ENCODE measurements at places on chromosomes 13 and 19. TPM values are rescaled to one million over a fixed set of nuclear protein-coding genes. Genes with fewer than 3 reads are reported as not detected.

Gene PSG6
- not detected for polyA plus RNA-seq

- no peaks in the 10 kb centered on the region for H3K4me1 ChIP-seq
- H3K36me3 ChIP-seq = no peaks in the 10 kb centered on the region
- peak; percentile 50 for DNase-seq
- no peaks in the 10 kb centered on the region for H3K27me3 ChIP-seq
- no peak overlapping the region for H3K27ac ChIP-seq
Measured at GRCh38 chr13:31629085-31629780, 110.1 kb upstream of the RXFP2 start.

GRCh38 chr19:16016226-16017137 is 59.8 kb upstream of the TPM4 start:
- H3K4me1 ChIP-seq = no peaks in the 10 kb centered on the region
- no peak overlapping the region for H3K27ac ChIP-seq

DNA sequence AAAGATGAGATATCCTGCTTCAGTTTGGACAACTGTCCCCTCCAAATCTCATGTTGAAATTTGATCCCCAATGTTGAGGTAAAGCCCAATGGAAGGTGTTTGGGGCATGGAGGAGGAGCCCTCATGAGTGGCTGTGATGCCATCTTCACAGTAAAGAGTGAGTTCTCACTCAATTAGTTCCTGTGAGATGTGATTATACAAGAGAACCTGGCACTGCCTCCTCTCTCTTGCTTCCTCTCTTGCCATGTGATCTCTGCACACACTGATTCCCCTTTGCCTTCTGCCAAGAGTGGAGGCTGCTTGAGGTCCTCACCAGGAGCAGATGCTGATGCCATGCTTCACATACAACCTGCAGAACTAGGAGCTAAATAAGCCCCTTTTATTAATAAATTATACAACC is 86.9 kb downstream of the HSPH1 start:
- no peaks in the 10 kb centered on the region for H3K4me1 ChIP-seq
- H3K27ac ChIP-seq = no peak overlapping the region
- H3K36me3 ChIP-seq = no peaks in the 10 kb centered on the region
- no peak for DNase-seq
- no peak overlapping the region for H3K4me3 ChIP-seq

DNA sequence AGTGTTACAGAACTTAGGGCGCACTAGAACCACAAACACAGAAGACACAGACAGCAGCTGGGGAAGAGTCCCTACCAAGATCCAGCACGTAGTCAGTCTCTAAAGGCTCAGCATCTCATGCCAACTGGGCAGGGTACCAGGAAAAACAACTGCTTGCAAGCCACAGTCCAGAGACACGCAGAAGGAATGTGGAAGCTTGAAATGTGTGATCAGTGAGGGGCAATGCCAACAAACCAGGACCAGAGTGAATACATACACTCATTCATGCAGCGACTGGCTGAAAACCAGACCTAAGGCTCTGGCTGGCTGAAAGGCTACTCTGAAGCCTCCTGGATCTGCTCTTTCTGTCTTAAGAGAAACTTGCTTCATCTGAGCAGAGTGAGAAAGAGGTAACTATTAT is 1484.8 kb downstream of the EFNB2 start:
- no peak for DNase-seq
- no peaks in the 10 kb centered on the region for H3K27me3 ChIP-seq
- H3K4me1 ChIP-seq = no peaks in the 10 kb centered on the region
- no peak overlapping the region for H3K27ac ChIP-seq

- H3K4me1 ChIP-seq = peaks cover 9% of the 10 kb centered on the region
- no peak overlapping the region for H3K27ac ChIP-seq
- H3K36me3 ChIP-seq = no peaks in the 10 kb centered on the region
- no peak overlapping the region for H3K4me3 ChIP-seq
Measured at GRCh38 chr13:75426421-75426820, 55.5 kb downstream of the TBC1D4 start.

Gene HNRNPA1L2
- polyA plus RNA-seq = 8.9 TPM

- no peak overlapping the region for H3K4me3 ChIP-seq
- H3K4me1 ChIP-seq = no peaks in the 10 kb centered on the region
- no peak overlapping the region for H3K27ac ChIP-seq
- no peaks in the 10 kb centered on the region for H3K27me3 ChIP-seq
- no peaks in the 10 kb centered on the region for H3K36me3 ChIP-seq
- DNase-seq = no peak
Measured at GRCh38 chr13:28867564-28867963, 47.4 kb downstream of the MTUS2 start.

Gene CCL25
- not detected for polyA plus RNA-seq

Gene ANKRD24
- 1.8 TPM for polyA plus RNA-seq

DNA sequence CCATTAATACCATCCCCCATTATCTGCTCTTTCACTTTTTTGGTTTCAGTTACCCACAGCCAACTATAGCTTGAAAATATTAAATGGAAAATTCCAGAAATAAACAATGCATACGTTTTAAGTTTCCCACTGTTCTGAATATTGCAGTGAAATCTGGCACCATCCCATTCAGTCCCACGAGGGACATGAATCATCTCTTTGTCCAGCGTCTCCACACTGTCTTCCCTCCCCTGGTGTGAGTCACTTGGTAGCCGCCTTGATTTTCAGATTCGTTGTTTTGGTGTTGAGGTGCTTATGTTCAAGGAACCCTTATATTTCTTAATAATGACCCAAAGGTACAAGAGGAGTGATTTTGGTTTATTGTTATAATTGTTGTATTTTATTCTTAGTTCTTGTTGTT is 246.1 kb downstream of the DCT start:
- DNase-seq = no peak
- no peaks in the 10 kb centered on the region for H3K36me3 ChIP-seq
- no peak overlapping the region for H3K27ac ChIP-seq
- H3K4me1 ChIP-seq = peaks cover 3% of the 10 kb centered on the region

- peaks cover 68% of the 10 kb centered on the region for H3K36me3 ChIP-seq
- no peak overlapping the region for H3K4me3 ChIP-seq
- H3K4me1 ChIP-seq = no peaks in the 10 kb centered on the region
- H3K27me3 ChIP-seq = no peaks in the 10 kb centered on the region
- DNase-seq = no peak
Measured at GRCh38 chr19:34226036-34226435, 28.3 kb upstream of the GARRE1 start.

- H3K27ac ChIP-seq = no peak overlapping the region
- H3K36me3 ChIP-seq = no peaks in the 10 kb centered on the region
- H3K27me3 ChIP-seq = no peaks in the 10 kb centered on the region
- no peak overlapping the region for H3K4me3 ChIP-seq
- H3K4me1 ChIP-seq = no peaks in the 10 kb centered on the region
Measured at GRCh38 chr19:4930664-4931063, 21.4 kb downstream of the UHRF1 start.

DNA sequence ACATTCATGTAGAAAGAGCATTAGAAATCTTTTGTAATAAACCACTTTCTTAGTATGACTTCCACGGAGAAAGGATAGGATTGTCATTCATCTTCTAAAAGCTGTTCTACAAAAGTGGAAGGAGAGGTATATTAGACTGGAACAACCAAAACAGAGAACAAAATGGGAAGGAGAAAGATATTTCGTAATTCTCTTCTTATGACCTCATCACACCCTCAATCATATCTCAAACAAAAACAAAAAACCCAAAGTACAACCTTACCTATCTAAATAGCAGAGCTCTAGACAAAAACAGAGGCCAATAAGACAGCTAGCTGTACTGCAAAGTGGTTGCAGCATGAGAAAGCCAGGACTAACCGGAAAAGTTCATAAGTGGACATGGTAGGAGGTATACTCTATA is 46.3 kb downstream of the DACH1 start:
- no peak overlapping the region for H3K4me3 ChIP-seq
- DNase-seq = no peak
- H3K36me3 ChIP-seq = no peaks in the 10 kb centered on the region

DNA sequence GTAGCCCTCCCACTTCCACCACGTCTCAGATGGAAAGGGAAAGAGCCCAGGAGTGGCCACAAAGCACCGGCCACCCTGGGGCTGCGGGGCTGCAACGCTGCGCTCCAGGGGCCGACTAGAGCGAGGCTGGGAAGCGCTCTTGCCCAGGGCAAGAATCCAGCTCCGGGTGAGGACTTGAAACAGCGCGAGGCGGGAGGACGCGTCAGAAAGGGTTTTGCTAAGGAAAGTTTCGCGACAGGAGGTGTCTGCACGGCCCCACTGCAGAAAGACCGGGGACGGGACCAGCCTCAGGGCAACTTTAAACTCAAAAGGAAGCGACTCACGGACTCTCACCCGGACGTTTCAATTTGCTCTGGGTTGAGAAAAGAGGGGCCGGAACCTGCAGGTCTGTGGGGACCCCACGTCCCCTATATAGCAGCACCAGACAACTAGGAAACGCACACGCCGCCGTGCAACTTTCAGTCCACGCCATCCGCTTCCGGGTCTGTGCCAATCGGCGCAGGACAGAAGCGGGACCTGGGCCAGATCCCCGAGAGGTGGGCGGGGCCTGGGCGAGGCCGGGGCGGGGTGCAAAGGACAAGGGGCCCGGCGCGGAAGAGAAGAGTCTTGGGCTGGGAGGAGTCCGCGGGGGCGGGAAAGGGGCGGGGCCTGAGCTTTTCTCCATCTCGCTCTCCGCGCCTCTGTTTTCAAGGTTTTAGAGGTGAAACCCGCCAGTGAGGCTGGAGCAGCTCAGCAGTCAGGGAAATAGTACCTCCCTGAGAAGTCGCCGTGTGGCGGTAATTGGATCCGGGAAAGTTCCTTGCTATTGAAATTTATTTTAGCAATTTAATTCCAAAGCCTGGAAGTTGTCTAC is at the start of gene ZNF816:
TSS of gene ZNF816 (minus strand) at position 488 of the 853 bp plus-strand sequence. CDS start 6,792 bp downstream, outside the sequence.
- H3K27me3 ChIP-seq = no peaks in the 10 kb centered on the region
- peaks cover 11% of the 10 kb centered on the region for H3K4me1 ChIP-seq
- H3K4me3 ChIP-seq = peak within 1 kb of the TSS; percentile 85
- peaks cover 5% of the 10 kb centered on the region for H3K36me3 ChIP-seq

- H3K36me3 ChIP-seq = no peaks in the 10 kb centered on the region
- no peak overlapping the region for H3K4me3 ChIP-seq
- no peaks in the 10 kb centered on the region for H3K4me1 ChIP-seq
- no peak overlapping the region for H3K27ac ChIP-seq
- no peak for DNase-seq
Measured at GRCh38 chr19:2290441-2291184, 8.6 kb upstream of the PEAK3 start.

DNA sequence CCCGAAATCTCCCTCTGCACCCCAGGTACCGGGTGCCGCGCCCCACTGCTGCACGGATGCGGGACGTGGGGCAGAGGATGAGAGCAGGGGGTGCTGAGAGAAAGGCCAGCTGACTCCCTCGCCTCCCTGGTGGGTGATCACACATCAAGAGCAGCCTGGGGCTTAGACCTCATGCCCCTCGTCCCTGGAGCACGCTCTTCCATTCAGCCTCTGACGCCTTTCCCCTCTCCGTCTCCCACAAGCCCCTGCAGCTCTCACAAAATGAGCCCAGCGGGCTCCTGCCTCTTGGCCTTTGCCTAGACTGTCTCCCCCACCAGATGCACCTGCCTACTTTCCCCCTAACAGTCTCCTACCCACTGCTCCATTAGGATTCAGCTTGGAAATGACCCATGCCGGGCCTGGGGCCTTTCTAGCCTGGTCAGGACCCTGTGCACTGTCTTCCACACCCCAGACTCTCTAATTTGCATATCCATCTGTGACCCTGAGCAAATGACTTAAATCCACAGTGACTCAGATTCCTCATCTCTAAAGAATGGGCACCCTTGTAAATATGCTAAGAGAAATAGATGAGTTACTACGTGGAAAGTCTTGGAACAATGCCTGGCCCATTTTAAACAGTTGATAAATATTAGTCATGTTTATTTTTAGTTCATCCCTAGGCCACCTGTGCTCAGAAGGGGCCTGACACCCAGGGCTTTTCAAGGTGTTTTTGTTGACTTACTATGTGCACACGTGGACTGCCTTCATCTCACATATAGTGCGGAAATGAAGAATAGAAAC is 582 bp upstream of the PTPRH start:
- H3K27ac ChIP-seq = no peak overlapping the region
- DNase-seq = peak; percentile 47
- H3K36me3 ChIP-seq = no peaks in the 10 kb centered on the region
- H3K27me3 ChIP-seq = no peaks in the 10 kb centered on the region
- no peak overlapping the region for H3K4me3 ChIP-seq
- no peaks in the 10 kb centered on the region for H3K4me1 ChIP-seq

Gene CRLF1
- 6.6 TPM for polyA plus RNA-seq

Gene KASH5
- not detected for polyA plus RNA-seq

- no peaks in the 10 kb centered on the region for H3K27me3 ChIP-seq
- H3K4me1 ChIP-seq = no peaks in the 10 kb centered on the region
- no peaks in the 10 kb centered on the region for H3K36me3 ChIP-seq
- no peak for DNase-seq
- H3K4me3 ChIP-seq = no peak overlapping the region
- no peak overlapping the region for H3K27ac ChIP-seq
Measured at GRCh38 chr19:39053276-39054090, 21.1 kb upstream of the FBXO27 start.
